CD4-positive, alpha-beta memory T cell (primary cell): ENCODE measurements at places on chromosomes 3 and 15. TPM values are rescaled to one million over a fixed set of nuclear protein-coding genes. Genes with fewer than 3 reads are reported as not detected.

CYP1A2 gene
- total RNA-seq, result not detected

MUC4 gene
- not detected for total RNA-seq

IL17RC gene
- 0.61 TPM for total RNA-seq

SENP5 gene
- 44.3 TPM for total RNA-seq

GCNT3 gene
- not detected for total RNA-seq

SST gene
- not detected for total RNA-seq

TRPM1 gene
- not detected for total RNA-seq

LIPH gene
- total RNA-seq, result not detected

BLM gene
- 8.9 TPM for total RNA-seq

SHF gene
- total RNA-seq, result 5.3 TPM

A4GNT gene
- total RNA-seq, result not detected

NSMCE3 gene
- total RNA-seq, result 18.9 TPM

IL5RA gene
- 0.33 TPM for total RNA-seq

CILP gene
- 0.42 TPM for total RNA-seq

PLD1 gene
- total RNA-seq, result 2.0 TPM

ANKRD63 gene
- not detected for total RNA-seq

IGSF11 gene
- 0.22 TPM for total RNA-seq

KBTBD8 gene
- 8.3 TPM for total RNA-seq

SUSD5 gene
- not detected for total RNA-seq

THOC7 gene
- 40.2 TPM for total RNA-seq

OTOL1 gene
- not detected for total RNA-seq

DTWD1 gene
- total RNA-seq, result 29.9 TPM

ZNF654 gene
- total RNA-seq, result 30.3 TPM

MKRN2OS gene
- total RNA-seq, result not detected

SLC9A9 gene
- 34.8 TPM for total RNA-seq

GRK7 gene
- 0.25 TPM for total RNA-seq

ZPLD1 gene
- total RNA-seq, result not detected

NOX5 gene
- 0.06 TPM for total RNA-seq

GREM1 gene
- total RNA-seq, result not detected

CERS3 gene
- 1.9 TPM for total RNA-seq

IGSF10 gene
- not detected for total RNA-seq

C3orf80 gene
- total RNA-seq, result not detected

TRH gene
- total RNA-seq, result not detected

INO80 gene
- 29.7 TPM for total RNA-seq

SERINC4 gene
- total RNA-seq, result not detected

GOLGA6D gene
- not detected for total RNA-seq

GHSR gene
- total RNA-seq, result not detected

CCDC39 gene
- not detected for total RNA-seq

RPP25 gene
- 2.6 TPM for total RNA-seq

GPR160 gene
- total RNA-seq, result 14.9 TPM

CCR8 gene
- total RNA-seq, result 6.9 TPM

CTDSPL2 gene
- 74.4 TPM for total RNA-seq

DUSP7 gene
- 44.7 TPM for total RNA-seq

OR4F15 gene
- total RNA-seq, result not detected

PLCL2 gene
- 69.1 TPM for total RNA-seq

ARHGEF3 gene
- 120 TPM for total RNA-seq

KLHL40 gene
- total RNA-seq, result not detected

UROC1 gene
- not detected for total RNA-seq

FBLN2 gene
- not detected for total RNA-seq

CHST2 gene
- 1.1 TPM for total RNA-seq
